ENCODE measurements at places on chromosomes 3 and 15.
A peak's percentile ranks its signal among the peaks of the same experiment; 100 is the strongest.

- no peak for DNase-seq
Measured at GRCh38 chr15:56608140-56608778, 125.0 kb downstream of the ZNF280D start.

DNA sequence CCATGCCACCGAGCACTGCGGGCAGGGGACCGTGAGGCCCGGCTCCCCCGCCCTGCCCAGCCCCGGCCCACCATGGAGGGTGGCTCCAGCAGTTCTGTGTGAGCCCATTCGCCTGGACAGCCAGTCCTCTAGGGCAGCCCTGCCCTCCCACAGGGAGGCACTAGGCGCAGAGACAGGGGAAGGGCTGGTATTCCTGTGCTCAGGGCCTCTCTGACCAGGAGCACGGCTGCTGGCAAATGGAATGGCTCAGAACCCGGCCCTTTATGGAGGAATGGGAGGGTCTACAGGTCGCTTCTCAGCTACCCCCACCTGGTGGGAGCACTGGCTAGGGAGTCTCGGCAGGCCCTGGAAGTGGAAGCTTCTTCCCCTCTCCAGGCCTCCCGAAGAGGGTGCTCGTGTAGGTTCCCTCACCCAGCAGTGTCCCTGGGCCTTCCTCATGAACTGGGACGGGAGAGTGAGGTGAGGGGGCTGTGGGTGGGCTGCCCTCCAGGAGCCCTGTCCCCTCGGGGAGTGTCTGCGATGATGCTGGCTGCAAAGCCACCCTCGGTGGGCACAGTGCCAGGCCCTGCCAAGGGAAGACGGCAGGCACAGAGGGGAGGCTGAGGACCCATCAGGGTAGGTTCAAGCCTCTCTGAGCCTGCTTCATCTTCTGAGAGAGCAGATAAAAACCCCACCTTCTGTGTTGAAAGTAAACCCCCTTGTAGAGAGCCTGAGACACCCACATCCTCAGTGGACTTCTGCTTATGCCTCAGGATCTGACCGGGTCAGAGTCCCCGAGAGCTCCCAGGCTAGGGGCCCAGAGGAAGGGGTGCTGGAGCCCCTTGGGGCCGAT is 1.5 kb downstream of the MELTF start:
- DNase-seq, result no peak

GRCh38 chr3:13769422-13769821 is 110.4 kb downstream of the WNT7A start:
- DNase-seq, result no peak

DNA sequence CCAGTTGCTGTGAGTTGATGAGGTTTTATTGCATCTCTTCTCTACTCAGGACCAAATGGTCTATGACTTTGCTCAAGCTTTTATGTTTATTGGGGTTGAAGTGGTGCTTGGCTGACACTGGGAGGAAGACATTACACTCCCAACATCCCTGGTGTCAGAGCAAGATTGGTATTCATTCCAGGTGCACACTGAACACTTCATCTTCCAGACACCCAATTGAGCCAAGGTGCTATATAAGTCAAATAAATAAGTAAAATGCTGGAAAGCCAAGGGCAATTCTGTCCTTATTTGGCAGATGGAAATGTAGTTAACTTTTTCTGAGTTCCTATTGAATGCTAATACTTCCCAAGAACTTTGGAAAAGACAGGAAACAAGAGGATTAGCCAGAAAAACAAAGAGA is 53.2 kb upstream of the CDV3 start:
- DNase-seq, result peak; percentile 90

- DNase-seq, result no peak
Measured at GRCh38 chr15:69141286-69141701, 19.1 kb upstream of the GLCE start.

All from NCI-H187 treated with DMSO at 0.1 percent for 48 hours (cell line).